ENCODE measurements at places on chromosomes 2 and 18.

GRCh38 chr2:207764096-207764630, 5.5 kb downstream of the FZD5 start:
- DNase-seq, result no peak

DNA sequence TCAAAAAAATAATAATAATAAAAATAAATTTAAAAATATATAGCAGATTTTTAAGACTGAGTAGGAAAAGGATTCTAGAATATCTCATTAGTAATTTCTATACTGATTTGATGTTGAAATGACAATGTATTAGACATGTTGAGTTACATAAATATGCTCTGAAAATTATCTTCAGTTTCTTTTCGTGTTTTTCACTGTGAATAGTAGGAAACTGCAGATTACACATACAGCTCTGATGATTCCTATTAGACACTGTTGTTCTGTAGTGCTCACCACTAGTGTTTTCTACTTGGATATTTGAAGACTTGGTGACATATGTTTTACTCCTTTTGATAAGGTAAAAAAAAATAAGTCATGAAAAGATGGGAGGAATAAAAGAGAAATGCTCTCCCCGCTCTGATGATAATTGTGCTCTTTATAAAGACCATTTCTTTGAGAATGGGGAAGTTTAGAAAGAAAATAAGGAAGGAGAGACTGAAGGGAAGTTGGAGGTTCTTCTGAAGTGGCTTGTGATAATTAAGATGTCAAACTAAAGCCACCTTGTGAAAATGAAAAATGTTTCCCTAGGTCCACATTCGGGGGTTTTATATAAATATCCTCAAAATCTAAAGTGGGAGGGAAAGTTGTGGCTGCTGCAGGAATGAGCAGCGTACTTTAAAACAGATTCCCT, 52.9 kb downstream of the SLC9A2 start:
- DNase-seq, result no peak

DNA sequence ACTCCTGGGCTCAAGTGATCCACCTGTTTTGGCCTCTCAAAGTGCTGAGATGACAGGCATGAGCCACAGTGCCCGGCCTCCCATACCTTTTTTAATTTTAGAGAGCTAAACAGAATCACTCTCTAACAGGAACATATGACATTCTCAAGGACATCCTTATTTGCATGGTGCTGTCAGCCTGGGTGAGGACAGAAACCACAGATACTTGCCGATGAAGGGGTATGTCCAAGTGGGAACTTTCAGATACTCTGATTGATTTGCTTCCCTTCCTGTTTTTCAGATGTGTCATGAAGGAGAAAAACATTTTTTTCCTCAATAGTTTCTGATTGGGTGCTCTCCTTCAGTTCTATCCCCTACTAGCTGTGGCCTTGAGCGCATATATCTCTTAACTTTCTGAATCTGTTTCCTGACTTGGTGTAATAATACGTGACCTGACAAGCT, 49.6 kb downstream of the MYO3B start:
- no peak for DNase-seq

- no peak for DNase-seq
Observed at GRCh38 chr2:76563730-76564129, 853.0 kb upstream of the GCFC2 start.

GRCh38 chr2:24972315-24972961, 683 bp upstream of the DNAJC27 start:
- DNase-seq, result peak; percentile 42

DNA sequence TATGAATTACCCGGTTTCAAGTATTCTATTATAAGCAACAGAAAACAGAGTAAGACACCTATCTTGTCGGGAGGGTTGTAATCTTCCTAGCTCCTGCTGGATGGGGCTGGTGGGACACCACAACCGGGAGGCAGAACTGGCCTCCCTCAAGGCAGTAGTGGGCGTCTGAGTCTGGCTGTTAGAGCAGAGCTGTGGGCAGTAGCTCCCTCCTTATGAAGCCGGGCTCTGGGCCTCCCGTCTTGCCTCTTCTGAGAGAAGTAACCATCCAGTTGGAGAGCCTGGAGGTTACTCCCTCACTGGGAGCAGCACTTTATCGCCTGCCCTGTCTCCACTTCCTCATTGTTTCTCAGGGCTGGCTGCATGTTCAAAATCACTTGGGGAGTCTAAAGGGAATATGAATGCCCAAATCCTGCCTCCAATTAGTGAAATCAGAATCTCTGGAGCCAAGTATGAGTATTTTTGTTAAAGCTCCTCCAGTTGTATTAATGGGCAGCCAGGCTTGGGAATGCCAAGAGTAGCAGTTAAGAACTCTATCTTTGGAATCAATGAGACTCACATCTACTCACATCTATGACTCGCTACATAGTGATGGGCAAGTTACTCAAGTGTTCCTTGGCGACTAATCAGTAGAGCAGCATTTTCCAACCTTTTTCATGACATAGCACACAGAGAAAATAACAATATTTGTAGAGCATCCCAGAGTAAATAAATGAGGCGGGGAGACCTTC, 27.3 kb upstream of the NRP2 start:
- DNase-seq, result no peak

GRCh38 chr2:203338322-203338721, 10.1 kb downstream of the ABI2 start:
- no peak for DNase-seq

DNA sequence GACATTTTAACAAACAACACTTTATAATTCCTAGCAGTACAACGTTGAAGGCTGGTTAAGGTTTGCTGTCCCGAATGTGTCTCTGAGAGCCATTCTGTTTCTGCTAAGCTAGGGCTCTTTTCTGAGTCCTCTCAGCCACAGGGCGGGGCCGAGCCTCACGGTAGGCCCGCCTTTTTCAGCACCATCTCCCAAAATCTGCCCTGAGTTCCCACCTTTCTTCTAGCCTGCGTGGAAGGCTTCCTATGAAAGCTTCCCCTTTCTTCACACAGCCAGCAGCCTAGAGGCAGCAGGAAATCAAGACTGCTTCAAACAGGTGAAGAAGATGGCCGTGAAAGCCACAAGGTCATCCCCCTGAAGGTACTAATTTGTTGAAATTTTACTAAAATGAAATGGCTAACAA, 255.5 kb downstream of the CDH2 start:
- DNase-seq, result no peak

- DNase-seq, result no peak
Observed at GRCh38 chr2:82224301-82224940, 1919.9 kb upstream of the LRRTM1 start.

DNA sequence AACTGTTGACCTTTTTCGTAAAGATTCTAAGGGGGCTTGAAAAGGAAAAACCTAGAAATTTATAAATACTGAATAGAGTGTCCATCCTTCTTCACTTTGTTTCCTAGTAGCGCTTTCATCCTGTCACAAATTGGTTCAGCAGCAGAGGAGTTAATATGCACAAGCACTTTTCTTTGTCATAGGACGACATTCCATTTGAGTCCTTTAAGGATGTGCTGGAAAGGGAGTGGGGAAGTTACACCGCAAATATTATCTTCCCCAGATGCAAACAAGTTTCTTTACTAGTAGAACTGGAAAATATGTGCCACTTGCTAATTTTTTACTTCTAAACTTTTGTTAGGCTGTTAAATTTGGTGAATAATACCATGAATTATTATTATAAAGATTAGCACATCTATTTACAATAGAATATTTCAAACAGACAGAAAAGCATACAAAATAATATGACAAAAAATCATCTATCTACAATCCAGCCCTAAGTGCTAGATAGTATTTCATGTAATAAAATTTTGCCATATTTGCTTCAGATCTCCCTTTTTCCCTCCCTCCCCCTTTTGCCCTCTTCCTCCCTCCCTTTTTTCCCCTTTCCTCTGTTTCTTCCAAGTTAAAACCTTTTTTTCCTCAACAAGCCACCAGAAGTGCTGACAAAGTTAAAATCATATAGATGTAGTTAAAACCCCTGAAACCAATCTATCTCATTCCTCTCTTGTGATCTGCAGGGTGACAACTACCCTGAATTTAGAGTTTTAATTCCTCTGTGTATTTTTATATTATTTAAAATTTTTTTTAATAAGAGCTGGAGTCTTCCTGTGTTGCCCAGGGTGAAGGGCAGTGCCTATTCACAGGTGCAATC, 50.5 kb upstream of the MAP4K3 start:
- no peak for DNase-seq

DNA sequence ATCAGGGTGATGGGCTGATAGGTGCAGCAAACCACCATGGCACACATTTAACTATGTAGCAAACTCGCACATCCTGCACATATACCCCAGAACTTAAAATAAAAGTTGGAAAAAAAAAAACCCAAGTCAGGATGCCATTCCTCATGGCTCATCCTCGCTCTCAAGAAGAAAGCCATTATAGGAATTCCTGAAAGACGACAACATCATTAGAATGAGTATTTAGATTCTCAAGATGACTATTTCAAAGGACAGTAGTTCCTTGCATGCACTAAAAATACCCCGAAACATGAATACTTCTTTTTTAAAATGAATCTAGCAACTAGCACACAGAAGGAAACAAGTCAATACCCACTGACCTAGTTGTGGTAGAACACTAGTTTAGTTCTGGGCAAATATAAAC, 285.8 kb upstream of the REV1 start:
- DNase-seq, result no peak

DNA sequence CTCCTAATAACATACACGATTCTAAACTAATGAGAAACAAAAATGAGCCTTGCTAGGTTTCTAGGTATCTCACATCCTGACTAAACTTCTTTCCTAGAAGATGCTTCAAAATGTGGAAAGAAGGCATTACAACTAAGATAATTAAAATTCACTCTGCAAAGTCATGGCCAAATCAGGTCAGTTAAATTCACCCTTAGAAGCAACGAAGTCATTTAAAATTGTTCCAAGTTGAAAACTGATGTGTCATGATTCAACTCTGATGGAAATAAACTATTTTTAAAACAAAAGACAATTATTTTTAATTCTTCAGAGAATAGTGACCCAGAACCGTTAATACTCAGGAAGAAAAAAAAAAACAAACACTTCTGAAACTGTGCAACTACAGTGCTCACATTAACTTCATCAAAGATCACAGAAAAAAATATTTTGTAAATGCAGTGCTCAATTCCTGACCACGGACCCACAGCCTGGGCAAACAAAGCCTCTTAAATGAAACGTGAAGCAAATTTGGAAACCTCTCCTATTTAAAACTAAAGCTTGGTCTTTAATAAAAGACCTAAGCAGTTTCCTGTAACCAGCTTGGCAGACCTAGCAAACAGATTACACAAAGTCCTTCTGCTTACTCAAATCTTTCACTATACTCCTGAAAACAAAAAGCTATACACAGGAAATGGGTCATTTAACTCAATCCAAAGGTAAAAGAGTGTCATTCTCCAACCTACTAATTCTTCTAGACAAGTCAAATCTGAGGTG, 39.0 kb downstream of the CHN1 start:
- no peak for DNase-seq

GRCh38 chr18:58215011-58215410, 171.0 kb downstream of the NEDD4L start:
- no peak for DNase-seq

GRCh38 chr2:187543488-187543887, 10.7 kb downstream of the TFPI start:
- DNase-seq, result no peak

DNA sequence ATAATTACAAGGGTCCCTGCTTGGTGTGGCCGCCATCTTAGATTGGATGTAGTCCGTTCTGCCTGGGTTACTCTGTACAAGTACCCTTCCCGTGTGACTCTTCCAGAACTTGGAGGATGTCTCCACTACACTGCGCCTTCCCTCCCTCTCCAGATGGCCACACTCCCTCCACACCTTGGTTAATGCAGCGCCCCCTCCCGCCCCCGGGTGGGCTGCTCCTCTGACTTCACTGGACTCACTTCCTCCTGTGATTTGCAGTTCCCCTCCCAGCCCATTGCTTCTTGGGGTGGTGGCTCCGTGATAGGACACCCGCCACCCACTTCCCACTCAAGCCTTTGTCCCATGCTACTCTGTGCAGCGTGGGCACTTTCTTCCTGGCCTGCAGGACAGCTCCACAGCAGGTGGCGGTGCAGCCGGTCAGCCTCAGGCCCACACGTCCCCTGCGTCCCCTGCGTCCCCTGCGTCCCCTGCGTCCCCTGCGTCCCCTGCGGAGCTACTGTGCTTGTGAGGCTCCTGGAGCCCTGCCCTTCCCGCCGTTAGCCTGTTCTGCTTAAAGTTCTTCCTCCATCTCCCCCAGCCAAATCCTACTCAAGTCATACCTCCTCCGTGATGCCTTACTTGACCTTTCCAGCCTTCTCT, 130.5 kb upstream of the SIX3 start:
- no peak for DNase-seq

DNA sequence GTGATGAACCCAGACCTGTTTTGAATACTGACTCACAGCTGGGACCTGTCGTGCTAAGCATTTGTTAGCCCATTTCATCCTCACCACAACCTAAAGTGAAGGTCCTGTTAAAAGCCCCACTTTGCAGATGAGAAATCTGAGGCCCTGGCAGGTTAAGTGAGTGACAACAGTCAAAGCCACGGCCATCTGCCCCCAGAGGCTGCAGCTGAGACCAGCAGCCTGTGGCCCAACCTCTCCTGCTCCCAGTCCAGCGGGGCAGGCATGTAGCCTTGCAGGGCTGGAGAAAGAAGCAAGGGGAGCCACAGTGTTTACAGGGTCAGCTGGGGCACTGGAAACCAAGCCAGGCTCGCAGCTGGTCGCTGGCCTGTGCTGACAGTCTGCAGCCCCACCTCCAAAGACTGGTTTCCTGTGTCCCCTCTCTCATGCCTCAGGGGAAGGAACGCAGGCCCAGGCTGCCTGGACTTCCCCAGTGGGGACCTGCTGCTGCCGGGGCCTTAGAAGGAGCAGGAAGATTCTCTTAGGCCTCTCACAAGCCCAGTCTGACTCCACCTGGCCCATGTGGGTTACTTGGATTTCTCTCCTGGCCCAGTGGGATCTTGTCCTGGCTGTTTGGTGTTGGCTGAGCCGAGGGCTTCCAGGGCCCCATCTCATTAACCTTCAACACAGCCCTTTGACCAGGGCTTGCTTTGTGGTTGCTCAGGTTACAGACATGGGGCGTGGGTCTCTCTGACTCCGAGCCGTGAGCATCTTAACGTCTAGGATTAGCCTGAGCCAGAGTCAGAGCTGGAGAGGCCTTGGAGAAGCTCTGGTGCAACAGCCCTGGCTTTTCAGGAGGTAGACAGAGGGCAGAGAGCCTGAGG, 1.7 kb downstream of the INPP5D start:
- DNase-seq, result peak; percentile 78

DNA sequence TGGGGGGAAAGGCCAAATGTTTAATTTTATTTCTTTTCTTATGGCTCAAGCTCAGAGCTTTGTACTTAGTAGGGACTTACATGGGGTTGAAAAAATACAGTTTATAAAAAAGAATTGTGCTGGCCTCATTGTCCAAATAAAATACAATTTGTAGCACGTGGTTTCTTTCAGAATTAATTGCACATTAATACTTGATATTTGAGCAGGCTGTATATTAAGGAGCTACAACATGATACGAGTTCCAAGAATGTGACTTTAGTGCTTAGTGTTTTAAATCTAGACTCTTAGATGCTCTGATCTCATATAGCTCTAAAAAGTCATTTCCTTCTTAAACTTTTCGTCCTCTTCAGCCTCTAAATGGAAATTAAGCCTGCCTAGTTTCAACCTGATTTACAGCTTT, 46.4 kb upstream of the RASGRP3 start:
- no peak for DNase-seq

DNA sequence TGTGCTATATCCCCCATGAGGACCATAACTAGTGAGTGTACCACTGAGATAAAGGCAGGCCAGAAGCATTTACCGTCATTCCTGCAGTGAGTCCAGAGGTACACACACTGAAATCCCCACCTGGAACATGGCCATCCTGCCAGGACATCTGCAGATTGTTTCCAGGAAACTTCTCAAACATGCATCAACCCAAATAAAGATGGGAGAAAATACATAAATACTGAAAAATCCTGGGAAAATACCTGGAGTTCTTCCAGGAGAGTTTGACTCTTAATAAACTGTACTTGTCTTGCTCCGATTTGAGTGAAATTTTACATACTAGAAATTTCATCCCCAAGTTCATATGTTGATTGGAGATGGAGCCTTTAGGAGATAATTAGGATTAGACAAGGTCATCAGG, 388.1 kb upstream of the KLHL29 start:
- DNase-seq, result no peak

Data from GM13976 (cell line).